ENCODE measurements at places on chromosomes 11 and 22. TPM values are rescaled to one million over a fixed set of nuclear protein-coding genes. Genes with fewer than 3 reads are reported as not detected.

DNA sequence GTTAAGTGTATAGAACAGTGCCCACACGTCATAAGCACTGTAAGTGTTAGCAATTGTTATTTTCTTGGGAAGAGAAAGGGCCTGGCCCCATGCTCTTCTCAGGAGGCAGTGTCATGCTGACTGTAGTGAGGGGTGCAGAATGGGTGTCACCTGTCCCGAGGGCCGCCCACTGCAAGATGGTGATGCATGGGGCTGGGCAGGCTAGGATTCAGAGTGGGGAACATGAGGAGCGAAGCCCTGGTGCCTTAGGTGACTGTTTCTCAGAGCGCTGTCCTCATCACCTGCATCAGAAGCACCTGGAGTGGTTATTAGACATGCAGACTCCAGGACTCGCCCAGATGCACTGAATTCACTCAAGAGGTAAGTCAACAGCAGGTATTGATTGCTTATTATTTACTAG is 101.0 kb upstream of the PARVA start:
- DNase-seq: no peak

GRCh38 chr11:119726585-119727522 is 2.1 kb downstream of the NECTIN1 start:
- DNase-seq: no peak

DNA sequence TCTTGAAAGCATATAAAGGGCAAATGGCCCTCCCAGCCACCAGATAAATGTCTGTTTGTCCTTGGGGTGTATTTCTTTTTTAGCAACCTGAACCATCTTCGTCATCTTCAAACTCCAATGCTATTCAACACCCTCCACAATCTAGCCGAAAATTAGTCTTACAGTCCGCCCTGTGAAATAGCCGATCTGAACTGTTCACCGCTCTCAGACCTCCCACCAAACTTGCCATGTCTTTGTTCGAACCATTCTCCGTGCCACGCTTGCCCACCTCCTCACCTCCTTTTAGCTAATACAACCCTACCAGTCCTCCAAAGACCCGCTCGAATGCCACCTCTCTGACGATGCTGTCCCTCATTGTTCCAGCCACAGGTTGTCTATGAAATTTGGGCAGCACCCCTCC is 46.0 kb downstream of the SC5D start:
- DNase-seq: no peak

SF1 gene
- 295 TPM for total RNA-seq

All from K562 (cell line).